ENCODE measurements at places on chromosomes 6 and 20.
A peak's percentile ranks its signal among the peaks of the same experiment; 100 is the strongest.

DNA sequence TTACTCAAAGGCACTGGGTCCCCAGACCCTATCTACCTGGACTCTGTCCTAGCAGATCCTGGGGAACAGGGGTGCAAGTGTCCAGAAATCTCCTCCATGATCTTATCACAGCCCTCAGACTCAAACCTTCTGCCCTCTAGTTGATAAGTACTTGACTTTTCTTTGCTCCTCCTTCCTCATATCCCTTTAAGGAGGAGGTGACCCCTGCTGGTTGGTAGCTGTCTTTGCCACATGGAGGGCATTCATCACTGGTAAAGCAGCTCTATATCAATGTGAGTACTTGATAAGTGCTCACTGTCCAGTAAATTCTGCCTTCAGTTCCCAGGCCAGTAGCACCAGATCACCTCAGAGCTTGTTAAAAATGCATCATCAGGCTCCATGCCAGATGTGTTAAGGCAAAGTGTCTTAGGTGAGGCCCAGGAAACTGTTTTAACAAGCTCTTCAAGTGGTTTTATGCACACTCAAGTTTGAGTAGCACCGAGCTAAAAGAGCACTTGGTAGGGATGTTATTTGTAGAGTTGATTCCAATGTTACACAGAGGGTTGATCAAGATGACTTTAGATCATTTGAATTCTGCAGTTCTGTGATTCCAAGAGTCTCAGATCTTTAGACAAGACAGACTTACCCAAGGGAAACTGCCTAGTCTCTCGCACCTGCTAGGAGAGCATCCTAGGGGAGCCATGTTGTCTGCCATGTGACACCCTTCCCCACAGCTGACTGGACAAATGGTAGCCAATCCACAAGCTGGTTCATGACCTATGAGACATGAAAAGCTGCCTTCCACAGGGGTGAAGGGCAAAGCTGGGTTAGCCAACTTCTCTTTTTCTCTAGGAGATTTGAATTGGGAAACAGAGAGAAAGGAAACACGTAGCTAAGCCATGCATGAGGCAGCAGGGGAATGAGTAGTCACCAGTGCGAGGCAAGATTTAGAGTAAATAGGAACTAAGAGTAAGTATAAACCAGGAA is 18.6 kb downstream of the TREML2 start:
- peak; percentile 92 for DNase-seq

DNA sequence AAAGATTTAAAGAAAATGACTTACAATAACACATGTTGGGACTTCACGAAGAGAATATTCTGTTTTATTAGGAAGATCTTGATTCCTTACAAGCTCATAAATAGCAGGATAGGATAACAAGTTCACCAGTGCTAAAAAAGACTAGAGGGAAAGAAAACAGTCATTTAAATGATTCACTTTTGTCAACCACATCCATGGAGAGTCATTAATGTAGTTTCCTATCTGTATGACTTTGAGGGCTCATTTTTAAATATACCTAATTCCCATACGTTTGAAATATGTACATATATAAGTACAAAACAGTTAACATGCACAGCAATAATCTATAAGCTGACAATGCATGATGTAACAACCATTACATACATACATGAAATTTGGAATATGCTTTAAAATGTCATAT is 111.1 kb downstream of the TBC1D32 start:
- DNase-seq: no peak

- peak; percentile 22 for DNase-seq
These were observed 435.0 kb downstream of the HAO1 start for GRCh38 chr20:7505152-7505834.

- DNase-seq: no peak
These were observed 24.1 kb downstream of the PXT1 start for GRCh38 chr6:36418558-36418957.

GRCh38 chr6:10558565-10558964 is 37.4 kb downstream of the GCNT2 start:
- no peak for DNase-seq

GRCh38 chr20:61161726-61162390 is 90.2 kb upstream of the CDH4 start:
- DNase-seq: no peak

GRCh38 chr20:4152696-4153235 is 137.4 kb upstream of the RNF24 start:
- no peak for DNase-seq

DNA sequence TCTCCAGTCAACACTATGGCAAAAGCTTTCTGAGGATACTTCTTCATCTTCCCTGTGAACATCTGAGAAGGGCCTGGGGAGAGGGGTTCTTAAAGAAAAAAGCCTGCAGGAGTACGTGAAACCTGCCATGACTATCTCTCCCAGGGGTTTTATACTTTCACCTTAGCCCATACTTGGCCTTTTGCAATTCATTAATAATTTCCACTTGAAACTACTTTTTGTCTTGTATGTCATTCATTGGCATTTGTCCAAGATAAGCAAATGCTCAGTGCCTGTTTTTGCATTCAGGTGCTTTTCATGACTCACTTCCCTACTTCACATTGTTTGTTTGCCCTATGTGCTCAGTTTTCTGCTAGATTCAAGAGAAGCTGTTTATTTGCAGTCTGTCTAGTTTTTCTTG is 580.3 kb upstream of the GJE1 start:
- DNase-seq: peak; percentile 97

DNA sequence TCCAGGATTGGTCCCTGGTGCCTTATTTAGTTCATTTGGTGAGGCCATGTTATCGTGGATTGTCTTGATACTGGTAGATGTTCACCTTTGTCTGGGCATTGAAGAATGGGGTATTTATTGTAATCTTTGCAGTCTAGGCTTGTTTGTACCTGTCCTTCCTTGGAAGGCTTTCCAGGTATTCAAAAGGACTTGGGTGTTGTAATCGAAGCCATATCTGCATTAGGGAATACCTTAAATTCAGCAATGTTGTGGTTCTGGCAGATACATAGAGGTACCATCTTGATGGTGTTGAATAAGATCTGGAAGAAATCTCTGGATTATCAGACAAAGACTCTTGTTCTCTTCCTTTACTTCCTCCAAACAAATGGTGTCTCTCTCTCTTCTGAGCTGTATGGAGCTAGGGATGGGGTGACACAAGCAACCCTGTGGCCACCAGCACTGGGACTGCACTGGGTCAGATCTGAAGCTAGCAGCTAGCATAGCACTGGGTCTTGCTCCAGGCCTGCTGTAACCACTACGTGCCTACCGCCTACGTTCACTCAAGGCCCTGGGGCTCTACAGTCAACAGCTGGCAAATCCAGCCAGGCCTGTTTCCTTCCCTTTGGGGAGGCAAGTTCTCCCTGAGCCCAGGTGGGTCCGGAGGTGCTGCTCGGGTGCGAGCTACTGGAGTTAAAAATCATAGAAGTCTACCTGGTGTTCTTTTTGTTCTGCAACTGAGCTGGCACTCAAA is 261.1 kb upstream of the CITED2 start:
- no peak for DNase-seq

DNA sequence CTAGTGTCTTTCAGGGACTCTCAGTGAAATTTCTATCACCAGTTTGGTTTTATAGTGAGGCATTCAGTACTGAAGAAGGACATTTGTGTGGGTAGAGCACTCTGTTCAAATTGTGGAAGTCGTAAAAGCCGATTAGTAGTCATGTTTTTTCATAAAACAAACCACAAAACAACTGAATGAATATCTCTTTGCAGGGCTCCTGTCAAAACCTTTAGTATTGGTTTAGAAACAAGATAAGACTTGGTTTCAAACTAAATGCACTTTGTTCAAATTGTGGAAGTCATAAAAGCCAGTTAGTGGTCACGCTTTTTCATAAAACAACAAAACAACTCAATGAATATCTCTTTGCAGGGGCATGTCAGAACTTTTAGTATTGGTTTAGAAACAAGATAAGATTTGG is 23.8 kb downstream of the ADGRF4 start:
- DNase-seq: no peak

GRCh38 chr6:27422651-27423332 is 34.2 kb downstream of the ZNF391 start:
- no peak for DNase-seq

DNA sequence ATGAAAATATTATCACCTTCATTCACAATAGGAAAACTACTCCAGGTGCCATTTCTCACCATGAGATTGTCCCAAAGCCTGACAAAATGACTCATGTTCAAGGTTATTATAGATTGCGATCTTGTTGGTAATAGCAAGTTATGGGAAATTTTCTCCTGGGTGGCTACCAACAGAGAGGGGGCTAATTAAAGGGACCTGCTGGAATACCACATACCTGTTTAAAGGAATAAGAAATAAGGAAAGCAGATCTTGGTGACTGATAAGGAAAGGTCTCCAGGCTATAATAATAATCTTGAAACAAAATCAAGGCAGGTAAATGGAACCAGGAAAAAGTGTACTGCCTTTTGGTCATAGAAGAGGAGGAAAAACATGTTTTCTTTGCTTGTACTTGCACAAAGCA is 1.4 kb downstream of the SLC52A3 start:
- no peak for DNase-seq

DNA sequence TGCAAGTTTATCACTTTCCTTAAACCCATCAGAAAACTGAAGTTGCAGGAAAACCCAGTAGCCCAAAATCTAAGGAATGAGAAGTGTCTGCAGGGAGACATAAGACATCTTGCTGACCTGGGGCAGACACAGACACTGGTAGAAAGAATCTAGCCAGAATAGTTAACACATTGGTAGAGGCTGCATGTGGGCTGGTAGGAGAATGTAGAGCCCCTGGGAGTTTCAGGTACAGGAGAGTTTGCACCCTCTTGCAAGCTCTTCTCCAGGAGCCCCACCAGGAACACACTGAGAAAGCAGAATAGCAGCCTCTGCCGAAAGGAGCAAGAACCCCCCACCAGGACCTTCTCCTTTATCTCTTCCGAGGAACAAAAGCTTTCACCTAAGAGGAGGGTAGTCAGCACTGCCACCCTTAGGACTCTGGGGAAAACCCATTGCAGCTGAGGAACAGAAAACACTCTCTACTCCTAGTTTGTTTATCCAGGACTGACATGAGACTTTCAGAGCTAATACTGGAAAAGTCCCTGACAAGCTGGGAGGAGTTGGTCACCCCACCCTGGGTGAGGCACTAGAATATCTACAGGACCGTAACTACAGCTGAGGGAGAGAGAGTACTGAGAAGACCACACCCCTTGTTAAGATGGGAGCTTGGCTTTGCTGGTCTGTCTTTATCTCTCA is 10.5 kb upstream of the OGFRL1 start:
- peak; percentile 14 for DNase-seq

Measured in DMS53 (cell line).